ENCODE measurements at places on chromosomes 1 and 21.

DNA sequence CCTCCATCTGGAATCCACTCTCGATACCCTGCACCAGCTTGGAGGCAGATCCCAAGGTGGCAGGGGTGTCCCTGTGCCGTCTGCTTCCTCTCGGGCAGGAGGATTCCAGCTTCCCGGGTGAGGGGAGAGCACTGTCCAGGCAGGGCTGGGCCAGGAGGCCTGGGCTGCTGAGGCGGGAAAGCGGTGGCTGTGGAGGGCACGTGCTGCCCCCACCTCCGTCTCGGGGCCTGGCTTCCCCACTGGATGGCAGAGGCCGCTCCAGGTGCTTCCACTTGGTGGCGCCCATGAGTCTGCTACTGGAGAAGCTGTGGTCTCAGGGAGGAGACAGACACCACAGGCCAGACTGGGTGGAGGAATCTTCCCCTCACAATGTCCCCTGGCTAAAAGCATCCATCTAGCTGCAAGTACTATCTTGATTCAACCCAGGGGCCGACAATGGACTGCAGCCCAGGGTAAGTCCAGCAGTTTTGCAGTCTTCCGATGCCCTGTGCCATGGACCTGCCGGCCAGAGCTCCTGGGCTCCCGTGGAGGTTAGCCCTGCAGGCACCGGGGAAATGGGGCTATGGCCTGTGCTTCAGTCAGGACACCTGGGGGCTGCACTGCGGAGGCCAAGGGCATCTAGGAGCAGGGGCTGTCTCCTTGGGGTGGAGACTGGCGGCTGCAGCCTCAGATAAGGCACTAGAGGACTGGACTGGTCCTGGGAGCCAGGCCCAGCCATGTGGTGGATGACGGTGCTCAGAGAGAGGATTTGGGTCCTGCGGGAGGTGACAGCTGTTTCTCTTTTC, 41.3 kb upstream of the EIF4G3 start:
- DNase-seq: peak; percentile 77

DNA sequence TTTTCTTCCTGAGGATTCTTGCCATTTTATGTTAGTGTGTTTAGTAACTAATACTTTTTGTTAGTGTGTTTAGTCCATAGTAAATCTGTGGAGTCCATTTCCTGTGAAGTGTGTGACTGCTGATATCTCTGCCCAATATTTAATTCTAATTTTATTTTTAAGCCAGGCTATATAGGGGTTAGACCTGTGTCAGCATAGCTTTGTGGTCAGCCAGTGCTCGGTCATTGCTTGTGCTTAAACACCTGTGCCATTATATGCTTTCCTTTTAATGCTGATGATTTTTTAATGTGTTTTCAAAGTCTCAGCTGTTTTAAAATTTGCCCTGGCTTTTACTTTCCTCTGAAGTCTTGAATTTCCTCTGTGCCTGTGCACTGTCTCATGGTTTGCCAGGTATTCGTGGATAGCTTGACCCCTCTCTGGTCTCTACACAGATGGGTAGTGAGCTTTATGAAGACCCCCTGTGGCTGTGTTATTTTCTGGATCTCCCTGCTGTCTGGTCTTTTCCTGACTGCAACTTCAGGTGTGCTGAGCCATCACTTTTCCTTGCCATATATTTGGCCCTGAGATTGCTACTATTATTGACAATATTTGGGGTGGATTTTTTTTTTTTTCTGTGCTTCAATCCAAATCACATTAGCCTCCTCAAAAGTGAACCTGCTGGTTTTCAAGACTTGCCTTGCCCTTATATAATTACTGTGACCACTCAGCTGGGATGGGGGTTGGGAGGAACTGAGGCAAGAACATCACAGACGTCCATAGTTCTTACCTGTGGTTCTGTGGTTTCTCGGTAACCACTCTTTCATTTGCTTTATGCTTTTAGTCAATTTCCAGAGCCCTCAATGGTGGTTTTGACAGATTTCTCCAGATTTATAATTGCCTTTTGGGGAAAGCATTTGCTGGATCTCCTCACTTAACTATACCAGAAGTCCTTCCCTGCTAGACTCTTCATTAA, 59.6 kb downstream of the RPS6KC1 start:
- DNase-seq: no peak

GRCh38 chr1:227069490-227069889, 129.4 kb downstream of the COQ8A start:
- DNase-seq: no peak

DNA sequence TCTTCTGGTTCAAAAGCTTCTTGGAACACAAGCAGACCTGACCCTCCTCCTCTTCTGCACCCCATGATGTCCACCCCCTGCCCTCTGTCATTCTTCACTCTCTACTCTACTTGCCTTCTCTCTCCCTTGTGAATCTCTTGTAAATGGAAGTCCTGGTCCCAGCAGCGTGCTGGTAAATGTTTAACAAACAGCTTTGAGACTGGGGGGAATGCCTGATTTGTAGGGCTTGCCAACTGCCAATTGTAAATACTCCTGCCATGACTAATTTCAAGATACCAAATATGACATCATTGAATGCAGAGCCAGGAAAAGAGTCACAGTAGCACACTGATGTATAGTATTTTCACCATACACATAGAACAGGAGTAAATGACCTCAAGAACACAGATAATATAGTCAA, 40.9 kb upstream of the LRRN2 start:
- no peak for DNase-seq

DNA sequence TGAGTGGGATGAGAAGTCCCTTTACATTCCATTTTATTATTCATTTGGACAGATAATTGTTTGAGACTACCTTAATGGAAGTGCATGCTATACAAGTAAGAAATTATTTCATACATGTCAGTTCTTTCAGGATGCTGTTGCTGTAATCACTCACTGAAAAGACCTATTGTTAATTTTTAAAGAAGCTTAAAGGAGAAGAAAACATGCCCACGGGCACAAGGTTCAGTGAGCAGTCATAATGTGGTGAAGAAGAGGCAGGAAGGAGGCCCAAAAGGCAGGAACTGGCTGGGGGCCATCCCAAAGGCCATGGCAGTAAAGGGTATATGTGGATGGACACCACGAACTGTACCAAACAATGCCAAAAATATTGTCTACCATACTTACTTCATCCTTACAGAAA, 206.0 kb downstream of the LYPLAL1 start:
- DNase-seq: no peak

DNA sequence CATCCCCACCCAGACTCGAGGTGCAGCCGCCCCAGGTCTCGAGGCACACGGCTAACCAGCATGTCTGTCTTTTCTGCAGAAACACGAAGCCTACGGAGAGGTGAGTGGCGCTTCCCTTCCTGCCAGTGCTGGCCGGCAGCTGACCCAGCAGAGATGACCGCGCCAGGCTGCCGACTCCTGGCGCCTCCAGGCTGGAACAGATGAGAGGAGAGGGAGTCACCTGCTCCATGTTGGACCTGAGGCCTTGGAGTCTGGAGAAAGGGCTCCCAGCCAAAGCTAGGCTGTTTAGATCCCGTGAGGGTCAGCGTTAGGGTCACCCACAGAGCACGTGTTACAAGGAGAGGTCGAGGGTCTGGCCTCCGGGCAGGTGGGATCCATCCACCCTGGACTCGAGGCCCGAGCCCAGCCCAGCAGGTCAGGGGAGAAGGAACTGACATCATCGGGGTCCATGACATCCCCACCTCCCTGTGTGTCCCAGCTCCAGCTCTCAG, 14.9 kb downstream of the COL6A2 start:
- DNase-seq: no peak

GRCh38 chr1:200895801-200896530, 1.3 kb downstream of the INAVA start:
- DNase-seq: peak; percentile 46

DNA sequence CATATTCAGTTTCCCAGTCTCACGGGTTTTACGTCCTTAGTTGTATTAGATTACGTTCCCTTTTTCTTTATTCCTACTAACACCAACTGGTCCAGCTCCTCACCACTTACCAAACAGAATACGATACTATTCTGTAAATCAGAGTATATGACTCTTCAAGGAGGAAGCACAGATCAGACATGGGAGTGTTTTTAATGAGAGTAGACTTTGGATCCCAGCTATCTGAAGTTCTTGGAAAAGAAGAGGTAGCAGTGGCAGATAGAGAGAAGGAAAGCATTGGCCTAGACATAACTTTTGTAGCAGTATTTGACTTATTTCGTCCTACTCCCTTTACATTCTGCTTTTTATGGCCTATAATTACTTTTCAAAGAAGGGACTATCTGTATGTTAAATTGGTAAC, 24.1 kb upstream of the PLA2G4A start:
- DNase-seq: no peak

DNA sequence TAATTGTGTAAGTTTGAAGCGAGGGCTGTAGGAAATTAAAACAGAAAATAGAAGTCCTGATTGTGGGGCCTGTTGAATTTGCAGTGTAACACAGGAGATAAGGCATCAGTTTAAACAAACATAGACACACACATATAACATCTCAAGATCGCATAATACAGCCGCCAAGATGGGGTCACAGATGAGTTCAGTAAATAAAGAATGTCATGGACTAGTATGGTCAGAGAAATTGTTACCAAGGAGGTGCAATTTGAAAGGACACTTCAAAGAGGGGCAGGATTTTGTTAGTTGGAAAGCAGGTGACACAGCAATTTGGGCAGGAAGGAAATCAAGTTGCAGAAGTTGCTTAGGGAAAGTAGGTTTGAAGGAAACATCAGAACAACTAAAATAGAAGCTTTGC, 450.0 kb downstream of the USP25 start:
- DNase-seq: no peak

DNA sequence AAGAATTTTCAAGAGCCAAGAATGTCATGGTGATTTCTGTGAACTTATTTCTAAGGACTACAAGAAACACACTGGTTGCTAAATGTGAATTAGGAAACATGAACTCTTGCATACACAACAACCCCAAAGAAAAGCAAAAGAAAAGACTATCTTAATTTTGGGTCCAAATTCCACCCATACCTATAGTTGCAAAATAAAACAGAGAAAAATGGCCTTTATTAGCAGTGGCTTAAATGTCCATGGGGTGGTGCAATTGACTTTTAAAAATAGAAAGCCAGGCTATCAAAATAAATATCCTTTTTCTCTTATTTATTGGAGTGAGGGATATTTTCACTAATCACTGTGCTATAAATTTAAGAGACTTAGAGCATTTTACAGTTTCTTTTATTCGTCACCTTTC, 80.9 kb upstream of the DPYD start:
- DNase-seq: no peak

GRCh38 chr21:37764691-37765090, 151.6 kb downstream of the KCNJ6 start:
- no peak for DNase-seq

DNA sequence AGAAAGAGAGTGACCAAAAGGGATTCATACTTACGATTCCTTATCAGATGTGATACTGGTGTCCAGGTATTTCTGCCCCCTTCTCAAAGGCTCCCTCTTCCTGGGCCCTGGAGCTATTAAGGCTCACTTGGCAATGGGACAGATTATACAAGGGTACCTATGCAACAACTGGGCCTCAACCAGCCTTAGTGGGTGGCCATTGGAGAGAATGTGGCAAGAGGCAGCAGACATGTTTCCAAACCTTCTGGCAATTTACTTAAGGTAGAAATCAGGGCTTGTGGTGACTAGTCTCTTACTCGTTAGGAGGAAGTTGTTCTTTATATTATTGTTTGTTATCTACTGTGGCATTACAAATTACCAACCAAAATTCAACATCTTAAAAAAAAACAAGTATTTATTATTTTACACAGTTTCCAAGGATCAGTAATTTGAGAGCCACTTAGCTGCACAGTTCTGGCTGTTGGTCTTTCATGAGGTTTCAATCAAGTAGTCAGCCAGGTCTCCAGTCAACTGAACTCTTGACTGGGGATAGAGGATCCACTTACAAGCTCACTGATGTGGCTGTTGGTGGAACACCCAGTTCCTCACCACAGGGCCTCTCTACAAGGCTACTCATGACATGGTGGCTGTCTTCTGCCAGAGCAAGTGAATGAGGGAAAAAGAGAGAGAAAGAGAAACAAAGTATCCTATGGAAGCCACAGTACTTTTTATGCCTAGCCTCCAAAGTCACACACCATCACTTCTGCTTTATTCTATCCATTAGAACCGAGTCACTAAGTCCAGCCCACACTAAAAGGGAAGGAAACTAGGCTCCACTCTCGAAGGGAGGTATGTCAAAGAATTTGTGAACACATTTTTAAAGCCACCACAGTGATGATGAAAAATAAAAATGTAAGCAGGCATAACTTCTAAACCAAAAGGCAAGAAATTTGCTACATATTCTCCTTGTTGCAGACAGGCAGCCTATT, 10.7 kb downstream of the ZNF648 start:
- DNase-seq: no peak

DNA sequence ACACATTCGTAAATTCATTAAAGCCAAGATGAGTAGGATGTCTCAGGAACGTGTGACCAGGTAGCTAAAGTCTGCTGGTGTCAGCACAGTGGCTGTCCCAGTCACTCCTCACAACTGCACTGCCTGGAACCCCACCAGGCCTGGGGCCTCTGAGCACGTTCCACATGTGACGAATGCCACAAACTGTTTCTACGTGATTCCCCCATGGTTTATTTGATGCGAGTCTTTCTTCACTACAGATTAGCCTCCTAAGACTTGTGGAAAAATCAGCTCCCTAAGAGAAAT, 33.2 kb downstream of the PRDM15 start:
- no peak for DNase-seq

DNA sequence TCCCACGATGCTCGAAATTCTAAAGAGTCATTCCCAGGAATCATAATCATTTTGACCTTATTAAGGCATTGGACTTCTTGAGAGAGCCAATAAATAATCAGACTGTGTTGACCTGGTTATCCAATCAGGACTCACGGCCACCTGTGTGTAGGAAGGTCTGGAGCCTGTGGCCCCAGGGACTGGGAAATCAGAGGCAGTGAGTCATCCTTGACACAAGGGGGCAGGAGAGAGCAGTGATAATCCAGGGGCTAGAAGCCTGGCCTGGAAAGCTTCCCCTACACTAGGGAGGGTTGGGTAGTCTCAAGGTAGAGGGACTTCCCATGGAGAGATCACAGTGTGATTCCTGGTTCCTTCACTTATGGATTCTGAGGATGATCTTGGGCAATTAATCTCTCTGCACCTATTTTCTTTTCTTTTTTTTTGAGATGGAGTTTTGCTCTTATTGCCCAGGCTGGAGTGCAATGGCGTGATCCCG, 4.7 kb downstream of the MR1 start:
- peak; percentile 79 for DNase-seq

DNA sequence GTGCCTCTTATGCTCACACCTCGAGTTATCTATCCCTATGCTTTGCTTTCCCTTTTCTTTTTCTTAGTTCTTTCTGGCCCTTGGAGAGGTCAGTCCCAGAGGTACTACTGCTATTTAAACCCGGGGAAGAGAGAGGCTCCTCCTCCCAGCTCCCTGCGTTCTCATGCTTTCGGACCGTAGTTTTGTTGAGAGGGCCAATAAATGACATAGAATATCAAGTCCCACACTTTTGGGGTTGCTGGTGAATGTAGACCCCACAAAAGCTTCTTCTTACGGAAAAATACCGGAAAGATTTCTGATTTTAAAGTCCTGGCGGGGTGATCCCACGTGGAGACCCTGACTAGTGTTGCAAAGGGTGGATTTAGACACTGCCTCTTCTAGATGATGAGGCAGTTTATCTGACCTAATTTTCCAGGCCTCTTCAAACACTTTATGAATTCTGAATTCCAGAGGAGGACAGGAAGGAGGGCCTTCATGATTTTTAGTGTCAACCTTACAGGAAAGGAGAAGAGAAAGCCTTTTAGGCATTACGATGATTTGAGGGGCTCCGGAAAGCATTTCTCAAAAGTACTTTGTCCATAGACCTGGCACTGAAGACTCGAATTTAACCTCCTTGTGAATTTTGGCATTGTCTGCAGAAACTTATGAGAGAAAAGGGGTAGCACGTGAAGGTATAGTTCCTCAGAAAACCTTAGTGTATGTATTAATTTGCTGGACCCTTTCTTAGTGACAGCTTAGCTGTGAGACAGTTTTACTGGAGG, 694 bp downstream of the TMEM167B start:
- peak; percentile 54 for DNase-seq

- no peak for DNase-seq
Observed at GRCh38 chr1:110242731-110243130, 32.6 kb downstream of the KCNC4 start.
